Parietal lobe (tissue), 2 donors: ENCODE measurements at places on chromosomes 4 and X. TPM values are rescaled to one million over a fixed set of nuclear protein-coding genes. Genes with fewer than 3 reads are reported as not detected.

ANTXR2 gene
- 26.0 TPM for total RNA-seq

XK gene
- total RNA-seq: 2.2 TPM

TNIP3 gene
- not detected for total RNA-seq

EMCN gene
- total RNA-seq: 2.2 TPM

PCDH19 gene
- 31.0 TPM for total RNA-seq

SPP1 gene
- total RNA-seq: 161 TPM

NONO gene
- total RNA-seq: 372 TPM

MEPE gene
- total RNA-seq: not detected

ATRX gene
- total RNA-seq: 356 TPM

UPF3B gene
- total RNA-seq: 10.0 TPM

SSX2B gene
- not detected for total RNA-seq

GABRG1 gene
- total RNA-seq: 24.7 TPM

UFSP2 gene
- total RNA-seq: 38.5 TPM

CLGN gene
- total RNA-seq: 5.0 TPM

RAB9B gene
- 42.9 TPM for total RNA-seq

PRRG1 gene
- total RNA-seq: 5.0 TPM

MAOA gene
- total RNA-seq: 7.8 TPM

IL13RA2 gene
- 5.9 TPM for total RNA-seq
